Activated CD4-positive, alpha-beta T cell treated with anti-CD3 and anti-CD28 coated beads, Interleukin-2, amount 50 U/mL, for 48 hours (primary cell): ENCODE measurements at places on chromosomes 13 and 19.

DNA sequence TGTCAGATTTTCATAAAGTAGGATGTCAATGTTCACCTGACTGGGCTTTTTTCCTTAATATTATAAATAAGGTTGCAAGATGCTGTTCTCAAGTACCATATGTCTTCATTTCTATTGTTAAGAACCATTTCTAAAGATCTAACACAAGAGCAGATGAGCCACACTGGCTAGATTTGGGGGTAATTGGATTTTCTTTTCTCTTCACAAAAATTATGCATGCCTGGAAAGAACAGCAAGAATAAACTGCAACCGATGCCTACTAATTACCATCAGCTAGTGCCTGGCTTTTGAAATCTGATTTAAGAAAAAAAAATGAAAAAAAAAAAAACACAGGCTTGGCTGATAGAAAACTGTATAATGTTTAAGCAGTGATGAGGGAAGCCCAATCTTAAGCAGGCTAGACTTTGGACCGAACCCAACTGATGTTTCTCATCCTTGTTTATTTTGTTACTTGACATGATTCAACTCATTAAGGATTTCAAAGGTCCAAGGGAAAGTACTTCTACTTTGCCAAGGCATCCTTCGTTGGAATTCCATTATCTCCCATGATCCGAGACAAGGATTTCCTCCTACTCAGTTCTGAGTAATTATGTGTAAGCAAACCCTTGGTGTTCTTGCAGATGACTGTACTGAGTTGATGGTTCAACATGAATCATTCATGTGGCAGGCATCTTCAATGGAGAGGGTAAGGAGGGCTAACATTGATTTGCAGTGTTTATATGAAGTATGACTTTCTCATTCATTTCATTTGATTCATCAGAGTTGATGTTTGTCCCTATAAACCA is 300.5 kb downstream of the SPRY2 start:
- no peak for DNase-seq

DNA sequence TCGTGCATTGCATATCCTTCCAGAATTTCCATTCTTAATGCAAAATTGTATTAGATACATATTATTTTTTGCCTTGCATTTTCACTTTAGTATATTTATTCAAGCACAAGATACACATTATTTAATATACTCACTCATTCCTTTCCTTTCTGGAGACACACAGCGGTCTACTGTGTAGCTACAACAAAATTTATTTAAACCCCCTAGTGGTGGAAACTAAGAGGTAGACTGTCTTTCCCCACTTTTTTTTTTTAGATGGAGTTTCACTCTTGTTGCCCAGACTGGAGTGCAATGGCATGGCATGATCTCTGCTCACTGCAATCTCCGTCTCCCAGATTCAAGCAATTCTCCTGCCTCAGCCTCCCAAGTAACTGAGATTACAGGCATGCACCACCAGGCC is 2040.3 kb upstream of the PCDH20 start:
- DNase-seq: no peak

GRCh38 chr19:48310227-48310626 is 15.1 kb upstream of the EMP3 start:
- DNase-seq: no peak

DNA sequence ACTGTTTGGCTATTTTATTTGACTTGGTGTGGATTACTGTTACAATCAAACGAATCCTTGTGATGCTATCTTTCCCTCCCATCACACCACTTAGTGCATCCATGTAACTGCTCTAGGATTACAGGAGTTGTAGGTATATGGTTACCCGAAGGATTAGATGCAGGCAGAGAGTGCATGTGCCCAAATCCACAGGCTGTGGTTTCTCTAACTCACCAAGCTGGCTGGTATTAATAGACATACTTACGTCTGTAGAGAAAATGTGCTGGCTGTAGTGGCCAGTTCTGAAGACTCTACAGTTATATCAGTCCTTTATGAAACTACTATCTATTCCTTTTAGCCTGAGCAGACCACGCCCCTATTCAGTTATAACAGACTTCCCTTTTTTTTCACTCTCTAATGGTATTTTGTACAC is 1.1 kb upstream of the HMGB1 start:
- no peak for DNase-seq

GRCh38 chr19:20840371-20840770 is 64.3 kb downstream of the ZNF66 start:
- no peak for DNase-seq

- DNase-seq: no peak
Observed at GRCh38 chr19:17575871-17576757, 20.7 kb downstream of the COLGALT1 start.

DNA sequence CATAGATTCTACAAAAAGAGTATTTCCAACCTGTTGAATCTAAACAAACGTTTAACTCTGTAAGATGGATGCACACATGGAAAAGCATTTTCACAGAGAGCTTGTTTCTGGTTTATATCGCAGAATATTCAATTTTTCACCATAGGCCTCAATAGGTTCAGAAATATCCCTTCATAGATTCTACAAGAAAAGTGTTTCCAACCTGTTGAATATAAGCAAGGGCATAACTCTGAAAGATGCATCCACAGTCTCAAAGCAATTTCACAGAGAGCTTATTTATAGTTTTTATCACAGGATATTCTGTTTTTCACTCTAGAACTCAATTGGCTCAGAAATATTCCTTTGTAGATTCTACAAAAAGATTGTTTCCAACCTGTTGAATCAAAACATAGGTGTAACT is 1483.6 kb downstream of the UQCRFS1 start:
- DNase-seq: no peak

GRCh38 chr13:66036024-66036614 is 1194.0 kb downstream of the PCDH9 start:
- no peak for DNase-seq

DNA sequence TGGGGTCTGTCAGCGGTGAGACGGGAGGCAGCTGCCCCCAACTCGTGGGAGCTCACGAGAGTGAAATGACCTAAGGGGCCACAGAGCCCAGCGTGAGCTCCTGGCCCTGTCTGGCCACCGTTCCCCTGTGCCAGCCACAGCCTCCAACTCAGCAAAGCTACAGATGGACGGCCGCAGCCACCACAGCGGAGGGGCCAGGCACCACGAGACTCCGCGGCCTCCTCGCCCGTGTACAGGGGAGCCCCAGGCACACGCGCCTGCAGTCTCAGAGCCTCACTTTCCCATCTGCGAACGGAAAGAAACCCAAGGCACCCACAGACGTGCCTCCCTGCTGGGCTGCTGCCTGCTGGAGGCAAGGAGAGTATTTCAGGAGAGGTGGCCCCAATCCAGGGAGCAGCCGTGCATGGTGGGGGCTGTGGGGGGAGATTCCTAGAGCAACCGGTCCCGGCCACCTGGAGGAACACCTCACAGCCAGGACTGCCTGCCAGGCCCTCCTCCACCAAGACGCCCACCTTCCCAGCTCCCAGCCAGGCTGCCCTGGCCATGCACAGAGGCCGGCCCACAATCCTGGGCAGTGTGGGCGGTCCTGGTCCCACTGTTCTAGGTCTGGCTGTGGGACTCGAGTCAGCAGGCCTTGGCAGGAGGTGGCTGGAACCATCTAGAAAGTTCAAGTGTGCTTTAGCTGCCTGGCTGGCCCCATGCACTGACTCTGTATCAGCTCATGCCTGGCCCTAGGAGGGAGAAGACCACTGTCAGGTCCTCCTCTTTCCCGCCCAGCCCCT is 1.9 kb downstream of the MKNK2 start:
- DNase-seq: no peak

GRCh38 chr13:77999746-78000145 is 81.1 kb upstream of the EDNRB start:
- DNase-seq: no peak

DNA sequence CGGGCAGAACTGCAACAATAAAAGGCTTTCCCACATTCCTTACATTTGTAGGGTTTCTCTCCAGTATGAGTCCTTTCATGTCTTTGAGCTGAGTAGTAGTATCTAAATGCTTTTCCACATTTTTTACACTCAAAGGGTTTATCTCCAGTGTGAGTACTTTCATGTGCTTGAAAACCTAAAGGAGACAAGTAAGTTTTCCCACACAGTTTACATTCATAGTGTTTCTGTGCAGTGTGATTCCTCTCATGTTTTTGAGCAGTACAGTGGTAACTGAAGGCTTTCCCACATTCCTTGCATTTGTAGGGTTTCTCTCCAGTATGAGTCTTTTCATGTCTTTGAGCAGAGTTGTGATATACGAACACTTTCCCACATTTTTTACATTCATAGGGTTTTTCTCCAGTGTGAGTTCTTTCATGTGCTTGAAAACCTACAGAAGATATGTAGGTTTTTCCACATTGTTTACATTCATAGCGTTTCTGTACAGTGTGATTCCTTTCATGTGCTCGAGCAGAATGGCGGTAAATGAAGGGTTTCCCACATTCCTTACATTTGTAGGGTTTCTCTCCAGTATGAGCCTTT is 47.0 kb downstream of the ZNF44 start:
- DNase-seq: no peak

GRCh38 chr13:82867284-82867683 is 1015.0 kb downstream of the SLITRK1 start:
- DNase-seq: no peak

- no peak for DNase-seq
Observed at GRCh38 chr19:11073568-11073967, 15.7 kb upstream of the LDLR start.

GRCh38 chr19:54029930-54030490 is 33.7 kb downstream of the VSTM1 start:
- peak; percentile 59 for DNase-seq

GRCh38 chr19:5908773-5909442 is 4.2 kb downstream of the VMAC start:
- DNase-seq: no peak

DNA sequence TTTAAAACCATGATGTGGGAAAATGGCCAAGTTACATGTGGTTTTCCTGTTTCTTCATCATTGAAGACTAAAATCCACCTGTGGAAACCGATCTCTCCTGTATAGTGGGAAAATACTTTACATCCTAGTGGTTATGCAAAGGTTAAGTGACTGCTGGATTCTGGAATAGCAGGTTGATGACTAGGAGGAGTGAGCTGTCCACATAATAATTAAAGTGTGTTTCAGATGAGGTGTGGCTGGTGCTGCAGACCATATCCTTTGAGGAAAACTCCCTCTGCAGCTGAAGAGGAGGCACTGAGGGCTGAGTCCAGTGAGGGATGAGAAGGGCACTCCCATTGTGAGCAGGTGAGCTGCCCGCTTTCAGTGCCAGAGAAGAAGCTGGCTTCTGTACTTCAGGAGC is 43.2 kb downstream of the DCLK1 start:
- DNase-seq: no peak

GRCh38 chr19:30276011-30276882 is 95.9 kb upstream of the ZNF536 start:
- no peak for DNase-seq
